Forelimb muscle (tissue), 1 donor: ENCODE measurements at places on chromosomes 5 and 9.
A peak's percentile ranks its signal among the peaks of the same experiment; 100 is the strongest.

DNA sequence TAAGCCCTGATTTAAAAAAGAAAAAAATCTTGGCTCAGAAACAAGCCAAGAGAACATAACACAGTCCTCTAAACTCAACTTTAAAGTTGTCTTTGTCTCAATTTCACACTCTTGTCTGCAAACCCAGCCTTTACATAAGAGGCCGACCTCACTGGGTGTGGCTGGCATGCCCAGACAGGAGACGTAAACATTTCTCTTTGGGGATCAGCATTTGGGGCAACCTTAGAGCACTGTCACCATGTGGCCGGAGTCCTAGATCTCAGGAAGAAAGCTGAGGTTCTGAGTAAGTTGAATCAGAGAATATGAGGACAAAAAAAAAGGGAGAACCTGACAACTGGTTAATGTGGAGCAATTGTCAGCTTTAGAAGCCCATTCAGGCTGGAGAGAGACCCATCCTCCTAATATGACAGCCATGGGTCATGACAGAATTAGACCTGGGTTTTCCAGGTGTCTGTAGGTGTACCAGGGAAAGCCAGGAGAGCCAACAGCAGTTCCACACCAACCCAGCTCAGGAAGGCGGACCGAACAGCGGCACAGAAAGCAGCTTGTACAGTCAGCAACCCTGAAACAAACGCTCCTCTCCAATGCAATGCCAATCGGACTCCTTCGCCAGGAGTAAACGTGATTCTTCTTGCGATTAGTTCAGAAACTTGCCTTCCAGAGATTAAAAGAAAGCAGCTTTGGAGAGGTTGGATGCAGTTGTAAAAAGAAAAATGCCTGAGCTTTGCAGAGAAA lies 97.9 kb upstream of the MAP3K1 start:
- no peak for DNase-seq

- DNase-seq = no peak
These were observed 41.8 kb upstream of the UGCG start for GRCh38 chr9:111854799-111855198.

DNA sequence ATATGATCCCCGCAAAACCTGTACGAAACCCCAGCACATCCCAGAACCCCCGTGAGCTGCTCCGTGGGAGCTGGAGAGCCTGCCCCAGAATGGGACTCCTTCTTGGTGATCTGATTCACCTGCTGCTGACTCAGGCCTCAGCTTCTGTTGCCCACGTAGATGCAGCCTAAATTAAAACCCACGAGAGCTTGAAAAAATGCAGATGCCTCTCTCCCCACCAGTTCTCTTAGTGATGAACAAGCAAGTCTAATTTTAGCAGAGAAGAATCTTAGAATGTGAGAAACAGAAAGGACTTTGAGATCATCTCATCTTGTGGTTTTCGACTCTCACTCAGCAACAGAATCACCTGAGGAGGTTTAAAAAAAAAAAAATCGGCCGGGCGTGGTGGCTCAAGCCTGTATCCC lies 57.6 kb downstream of the TMOD1 start:
- DNase-seq = no peak

DNA sequence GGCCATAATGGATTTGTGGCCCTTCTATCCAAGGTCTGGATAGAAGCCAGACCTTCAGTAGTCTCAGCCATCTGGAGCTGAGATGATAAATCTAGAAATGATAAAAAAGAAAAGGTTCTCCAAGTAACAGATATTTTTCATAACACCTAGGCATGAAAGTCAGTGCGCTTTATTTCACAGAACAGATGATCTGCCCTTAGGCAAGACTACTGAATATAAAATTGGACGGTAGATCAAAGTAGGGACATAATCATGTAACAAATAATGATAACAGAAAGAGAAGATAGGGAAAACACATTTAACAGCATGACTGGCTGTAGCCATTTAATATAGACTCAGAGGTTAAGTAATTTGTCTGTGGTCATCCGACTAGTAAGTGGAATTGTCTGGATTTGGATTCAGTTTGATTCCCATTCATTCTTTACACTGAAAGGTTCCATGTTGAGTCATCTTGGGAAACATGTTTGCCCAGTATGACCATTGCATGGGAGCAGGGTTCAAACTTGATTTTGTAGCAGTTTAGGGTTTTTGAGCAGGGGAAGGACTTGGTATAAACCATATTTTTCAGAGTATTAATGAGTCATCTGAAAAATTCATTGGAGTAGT lies 4.1 kb upstream of the CAVIN4 start:
- DNase-seq = no peak

- no peak for DNase-seq
These were observed 112.4 kb downstream of the ISL1 start for GRCh38 chr5:51495672-51496071.

GRCh38 chr5:120771202-120771601 lies 307.1 kb downstream of the PRR16 start:
- no peak for DNase-seq

GRCh38 chr9:75071530-75072122 lies 16.3 kb downstream of the NMRK1 start:
- DNase-seq = no peak

GRCh38 chr5:127950707-127951391 lies 132.7 kb upstream of the SLC12A2 start:
- peak; percentile 45 for DNase-seq

- no peak for DNase-seq
These were observed 76.5 kb downstream of the DAP start for GRCh38 chr5:10684303-10685086.

DNA sequence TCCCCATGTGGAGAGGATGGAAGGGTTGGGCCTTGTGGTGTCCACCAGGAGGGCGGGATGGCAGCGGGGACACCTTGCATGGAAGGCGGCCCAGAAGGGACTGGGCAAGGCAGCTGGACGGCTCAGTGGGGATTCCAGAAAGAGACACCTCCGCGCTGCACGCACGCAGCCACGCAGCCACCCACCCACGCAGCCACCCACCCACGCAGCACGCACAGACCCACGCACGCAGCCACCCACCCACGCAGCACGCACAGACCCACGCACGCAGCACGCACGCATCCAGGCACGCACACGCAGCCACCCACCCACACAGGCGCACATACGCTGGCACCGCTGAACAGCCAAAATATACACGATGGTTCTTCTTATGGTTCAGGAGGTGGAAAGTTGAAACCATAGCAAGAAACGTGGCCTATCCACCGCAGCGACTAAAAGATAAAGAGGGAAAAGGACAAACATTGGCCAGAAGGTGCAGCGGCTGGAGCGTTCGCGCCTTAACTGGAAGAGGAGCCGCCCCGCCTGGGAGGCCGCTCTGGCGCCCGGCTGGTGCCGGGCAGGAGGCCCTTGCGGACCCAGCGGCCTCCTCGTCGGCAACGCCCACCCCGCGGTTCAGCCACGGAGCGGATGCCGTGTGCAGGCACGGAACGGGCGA lies 22.2 kb upstream of the EXOC3 start:
- no peak for DNase-seq

- DNase-seq = no peak
These were observed 276.4 kb downstream of the MEF2C start for GRCh38 chr5:88606626-88607025.

- DNase-seq = no peak
These were observed 8.1 kb downstream of the SLC6A19 start for GRCh38 chr5:1209489-1209852.

GRCh38 chr9:106861640-106862109 lies 1.3 kb upstream of the ZNF462 start:
- no peak for DNase-seq

GRCh38 chr9:90684736-90685135 lies 42.1 kb upstream of the DIRAS2 start:
- DNase-seq = no peak

GRCh38 chr5:54658010-54658409 lies 140.5 kb downstream of the SNX18 start:
- DNase-seq = no peak

DNA sequence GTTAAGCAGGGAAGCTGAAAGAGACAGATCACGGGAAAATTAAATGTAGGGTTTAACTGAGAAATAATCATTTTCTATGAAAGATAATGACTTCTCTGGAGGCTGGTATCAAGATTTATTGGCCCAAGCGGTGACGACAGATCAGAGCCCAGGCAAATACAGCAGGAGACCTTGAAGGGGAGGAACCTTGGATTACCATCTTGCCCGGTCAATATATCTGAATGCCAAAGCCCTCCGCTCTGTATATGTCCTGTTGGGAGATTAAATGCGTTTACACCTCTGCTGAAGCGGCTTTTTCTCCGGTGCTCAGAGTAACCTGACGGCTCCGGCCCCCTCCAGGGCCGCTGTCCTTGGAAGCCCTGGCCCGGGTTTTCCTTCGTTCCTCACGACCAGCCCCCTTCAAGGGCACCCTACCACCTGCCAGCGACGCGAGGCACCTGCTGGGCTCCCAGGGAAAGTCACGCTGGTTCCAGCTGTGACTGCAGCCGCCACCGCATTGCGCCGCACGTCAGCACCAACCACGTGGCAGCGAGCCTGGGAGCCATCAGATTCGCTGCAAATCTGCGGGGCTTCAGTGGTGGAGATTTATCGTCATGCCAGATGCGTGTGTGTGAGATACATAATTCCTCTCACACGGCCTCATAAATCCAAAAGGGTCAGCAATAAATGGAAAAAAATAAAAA lies 4.4 kb upstream of the QSOX2 start:
- DNase-seq = no peak

DNA sequence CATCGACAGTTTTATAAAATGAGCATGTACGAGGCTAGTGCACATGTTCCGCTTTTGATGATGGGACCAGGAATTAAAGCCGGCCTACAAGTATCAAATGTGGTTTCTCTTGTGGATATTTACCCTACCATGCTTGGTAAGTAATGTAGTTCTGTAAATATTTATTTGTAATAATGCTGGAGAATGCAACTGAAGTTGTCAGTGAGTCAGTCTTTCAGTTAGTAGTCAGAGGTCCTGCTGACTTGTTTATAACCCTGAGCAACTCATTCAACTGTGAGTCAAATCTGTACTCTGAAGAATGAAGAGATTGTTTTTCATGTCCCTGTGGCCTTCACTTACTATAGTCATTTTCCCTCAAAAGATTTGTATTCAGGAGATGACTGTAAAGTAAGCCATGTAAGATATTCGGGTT lies 28.4 kb upstream of the GPR150 start:
- no peak for DNase-seq

DNA sequence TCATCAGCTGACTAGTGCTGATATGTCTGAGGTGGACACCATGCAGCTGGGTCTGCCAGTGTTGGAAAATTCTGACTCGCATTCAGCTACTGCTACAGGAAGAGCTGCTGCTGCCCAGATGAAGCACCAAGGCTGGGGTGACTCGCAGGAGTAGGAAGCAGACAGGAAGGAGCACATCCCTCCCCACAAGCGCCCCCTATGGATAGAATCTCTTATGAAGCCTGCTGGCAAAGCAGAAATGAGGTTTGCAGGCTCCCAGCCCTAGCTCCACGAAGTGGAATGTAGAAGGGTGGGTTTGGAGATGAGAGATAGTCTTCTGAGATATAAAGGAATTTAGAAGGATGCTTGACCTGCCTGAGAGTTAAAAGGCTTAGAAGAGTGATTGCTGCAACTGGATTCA lies 443.0 kb downstream of the ACTL7B start:
- DNase-seq = no peak

DNA sequence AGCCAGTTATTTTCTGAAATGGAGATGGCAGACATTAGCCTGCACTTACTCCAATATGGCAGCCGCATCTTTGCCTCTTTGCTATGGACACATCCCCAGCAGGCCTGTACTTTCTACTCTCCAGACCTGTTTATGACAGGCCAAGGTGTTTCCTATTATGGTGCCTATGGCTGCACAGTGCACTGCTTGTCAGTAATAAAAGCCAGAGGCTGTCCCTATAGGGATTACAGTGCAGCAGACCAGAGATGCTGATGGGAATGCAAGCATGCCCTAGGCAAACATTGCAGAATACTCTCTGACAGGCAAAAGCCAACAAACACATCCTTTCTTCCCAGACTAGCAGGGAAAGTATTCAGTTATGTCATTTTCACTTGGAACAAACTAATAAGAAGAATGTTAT lies 442.9 kb downstream of the RAB3C start:
- DNase-seq = no peak

DNA sequence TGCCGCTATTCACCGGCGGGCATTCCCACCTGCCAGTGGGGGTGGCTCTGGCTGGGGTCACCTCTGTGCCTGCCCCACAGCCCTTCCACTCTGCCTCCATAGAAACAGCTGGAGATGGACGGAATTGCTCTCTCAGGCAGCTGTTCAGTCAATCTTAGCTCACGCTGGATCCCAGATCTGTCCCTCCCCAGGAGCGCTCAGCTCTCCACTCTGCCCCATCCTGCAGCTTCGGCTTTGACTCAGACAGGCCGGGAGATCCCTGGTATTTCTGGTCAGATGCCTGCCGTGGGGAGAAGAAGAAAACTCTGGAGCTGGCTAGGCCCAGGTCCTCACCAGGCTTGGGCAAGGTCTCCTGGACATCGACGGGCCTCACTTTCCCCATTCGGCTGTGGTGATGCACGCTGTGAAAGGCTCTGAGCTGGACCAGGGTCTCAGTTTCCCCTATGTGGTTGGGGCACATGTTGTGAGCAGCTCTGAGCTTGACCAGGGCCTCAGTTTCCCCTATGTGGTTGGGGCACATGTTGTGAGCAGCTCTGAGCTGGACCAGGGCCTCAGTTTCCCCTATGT lies 7.6 kb upstream of the SLC9A3 start:
- no peak for DNase-seq

DNA sequence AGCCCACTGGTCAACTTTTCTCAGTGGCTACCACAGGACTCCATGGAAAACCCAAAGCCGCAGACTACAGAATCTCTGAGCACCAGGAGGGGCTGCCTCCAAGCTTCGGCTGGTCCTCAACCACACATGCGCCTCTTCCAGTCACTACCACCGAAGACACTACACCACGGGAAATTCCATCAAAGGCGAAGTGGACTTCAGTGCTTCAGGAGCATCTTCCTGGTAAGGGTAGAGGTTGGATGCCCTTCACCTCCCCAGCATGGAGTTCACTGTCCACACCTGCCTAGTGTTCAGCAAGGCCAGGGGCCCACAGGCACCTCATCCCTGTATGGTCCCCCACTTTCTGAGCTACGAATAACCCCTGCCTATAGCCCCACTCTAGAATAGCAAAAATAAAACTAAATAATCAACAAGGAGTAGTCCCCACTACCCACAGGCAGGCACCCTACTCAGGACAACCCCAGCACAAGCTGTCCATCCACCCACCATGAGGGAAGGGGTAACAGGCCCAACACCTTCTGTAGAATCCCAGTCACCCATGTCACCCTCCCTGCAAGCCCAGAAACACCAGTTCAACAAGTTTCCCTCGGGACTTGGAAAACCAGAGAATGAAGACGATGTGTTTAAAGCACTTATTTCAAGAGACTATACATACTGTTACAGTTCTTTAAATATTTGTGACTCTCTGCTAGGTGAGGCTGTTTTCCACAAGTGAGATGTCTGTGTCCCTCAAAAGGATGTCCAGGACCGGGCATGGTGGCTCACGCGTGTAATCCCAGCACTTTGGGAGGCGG lies 2.6 kb downstream of the VDAC1 start:
- DNase-seq = no peak

GRCh38 chr5:118326481-118327045 lies 661.8 kb downstream of the DTWD2 start:
- no peak for DNase-seq
